NCI-H2227 treated with DMSO at 0.1 percent for 48 hours (cell line): ENCODE measurements at places on chromosomes 2 and 18.

- no peak for DNase-seq
These were observed 563.6 kb downstream of the SLC4A3 start for GRCh38 chr2:220191031-220191430.

DNA sequence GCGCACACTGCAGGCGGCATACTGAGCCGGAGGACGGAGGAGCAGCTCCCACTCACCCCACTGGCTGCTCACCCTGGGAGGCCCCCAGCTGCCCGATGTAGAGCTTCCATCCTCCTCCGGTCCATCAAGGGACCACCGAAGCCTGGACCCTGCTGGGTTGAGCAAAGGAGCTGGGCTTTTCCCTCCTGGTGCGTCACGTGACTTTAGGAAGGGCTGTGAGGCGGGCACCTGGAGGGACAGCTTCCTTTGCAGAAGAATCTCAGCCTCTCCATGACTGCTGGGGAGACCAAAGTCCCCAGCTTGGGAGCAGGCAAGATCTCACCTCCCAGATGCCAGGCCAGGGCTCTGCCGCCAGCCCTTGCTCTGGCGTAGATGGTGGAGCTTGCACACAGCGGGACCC lies 102.7 kb downstream of the TWIST2 start:
- no peak for DNase-seq

DNA sequence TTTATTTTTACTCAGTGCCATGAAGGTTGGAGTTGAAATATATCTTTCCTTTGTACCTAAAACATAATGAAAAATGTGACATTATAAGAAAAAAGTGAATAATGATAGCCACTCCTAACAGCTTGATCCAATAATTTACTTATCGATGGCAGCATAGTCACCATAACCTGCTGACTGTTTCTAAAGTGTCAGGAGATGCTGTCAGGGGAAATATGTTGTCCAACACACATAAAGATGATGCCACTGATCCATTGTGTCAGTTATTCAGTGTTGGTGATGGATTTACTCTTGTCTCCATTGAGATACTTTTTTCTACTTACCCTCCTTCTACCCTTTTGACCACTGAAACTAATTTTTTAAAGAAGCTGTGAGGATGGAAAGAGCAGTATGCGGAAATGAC lies 1006.9 kb upstream of the TMEFF2 start:
- no peak for DNase-seq

GRCh38 chr2:162974771-162975170 lies 136.2 kb upstream of the KCNH7 start:
- no peak for DNase-seq

GRCh38 chr18:66994790-66995189 lies 390.9 kb upstream of the CDH19 start:
- DNase-seq, result no peak

DNA sequence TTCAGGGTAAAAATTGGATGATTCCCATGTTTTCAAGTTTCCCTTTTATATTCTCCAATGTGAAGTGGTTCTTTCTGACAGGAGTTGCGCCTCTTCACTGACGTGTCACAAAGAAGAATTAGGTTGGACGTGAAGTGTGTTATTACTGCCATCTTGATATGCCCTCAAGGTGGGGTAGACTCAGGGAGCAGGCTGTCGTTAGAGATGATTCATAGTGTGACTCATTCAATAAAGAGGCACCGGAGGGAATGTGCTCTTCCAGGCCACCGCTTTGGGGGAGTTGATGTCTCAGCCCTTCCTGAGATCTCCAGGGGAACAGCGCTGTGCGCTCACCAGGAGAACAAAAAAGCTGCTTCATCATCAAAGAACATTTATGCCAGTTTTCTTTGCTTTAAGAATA lies 3.6 kb upstream of the DGKD start:
- DNase-seq, result peak; percentile 94

GRCh38 chr2:176732780-176733179 lies 463.5 kb downstream of the MTX2 start:
- DNase-seq, result no peak

DNA sequence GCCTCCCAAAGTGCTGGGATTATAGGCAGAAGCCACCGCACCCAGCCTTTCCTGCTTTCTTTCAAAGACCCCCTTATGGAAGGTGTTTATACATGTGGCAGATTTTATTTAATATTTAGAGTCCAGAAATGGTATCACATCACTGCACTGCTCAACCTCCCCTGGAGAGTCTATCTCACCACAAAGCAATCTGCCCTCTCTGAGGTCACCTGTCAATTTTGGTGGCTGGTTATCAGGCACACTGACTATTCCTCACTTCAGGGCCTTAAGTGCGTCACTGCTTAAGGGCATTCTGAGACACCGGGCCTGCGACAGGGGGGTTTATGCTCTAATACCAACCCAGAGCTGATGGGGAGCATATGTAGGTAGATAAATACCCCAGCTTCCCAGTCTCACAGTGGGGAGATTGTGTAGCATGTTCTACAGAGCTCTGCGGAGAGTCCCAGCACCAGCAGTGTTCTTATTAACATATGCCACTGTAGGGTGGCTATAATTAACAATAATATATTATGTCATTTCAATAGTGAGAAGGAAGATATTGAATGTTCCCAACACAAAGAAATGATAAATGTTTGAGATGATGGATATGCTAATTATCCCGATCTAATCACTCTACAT lies 42.7 kb upstream of the ZDBF2 start:
- DNase-seq, result no peak

DNA sequence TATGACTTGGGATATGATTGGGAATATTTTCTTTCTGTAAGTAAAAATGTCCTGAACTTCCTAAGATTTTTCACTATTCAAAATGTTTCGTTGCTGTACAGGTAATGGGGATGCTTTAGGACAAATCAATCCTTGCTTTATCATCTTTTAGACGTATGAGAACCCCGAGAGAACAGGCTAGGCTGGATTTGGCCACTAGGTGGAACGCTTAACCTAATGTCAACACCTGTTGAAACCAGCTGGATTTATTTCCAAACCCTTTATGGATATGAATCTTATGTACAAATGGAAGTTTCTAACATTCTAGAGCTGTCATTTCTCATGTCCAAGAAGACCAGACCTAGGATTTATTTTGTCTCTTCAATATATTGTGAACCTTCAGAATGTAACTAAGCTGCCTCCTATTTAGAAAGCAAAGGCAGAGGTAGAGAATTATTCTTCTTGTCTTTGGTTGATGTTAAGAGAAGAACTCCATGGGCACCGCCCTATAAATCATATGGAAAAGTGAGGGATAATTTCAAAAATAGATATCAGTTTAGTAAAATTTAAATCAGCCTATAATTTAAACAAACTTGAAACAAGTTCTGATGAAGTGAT lies 96.7 kb downstream of the PMAIP1 start:
- peak; percentile 55 for DNase-seq

DNA sequence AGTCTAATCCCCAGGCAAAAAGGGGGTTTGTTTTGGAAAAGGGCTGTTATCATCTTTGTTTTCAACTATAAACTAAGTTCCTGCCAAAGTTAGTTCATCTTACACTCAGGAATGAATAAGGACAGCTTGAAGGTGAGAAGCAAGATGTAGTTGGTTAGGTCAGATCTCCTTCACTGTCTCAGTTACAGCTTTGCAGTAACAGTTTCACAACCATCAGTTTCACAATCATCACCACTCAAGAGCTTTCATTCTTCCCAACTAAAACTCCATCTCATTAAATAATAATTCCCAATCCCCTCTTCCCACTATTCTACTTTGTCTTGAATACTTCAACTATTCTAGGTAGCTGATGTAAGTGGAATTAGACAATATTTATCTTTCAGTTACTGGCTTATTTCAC lies 200.9 kb downstream of the NYAP2 start:
- DNase-seq, result no peak

DNA sequence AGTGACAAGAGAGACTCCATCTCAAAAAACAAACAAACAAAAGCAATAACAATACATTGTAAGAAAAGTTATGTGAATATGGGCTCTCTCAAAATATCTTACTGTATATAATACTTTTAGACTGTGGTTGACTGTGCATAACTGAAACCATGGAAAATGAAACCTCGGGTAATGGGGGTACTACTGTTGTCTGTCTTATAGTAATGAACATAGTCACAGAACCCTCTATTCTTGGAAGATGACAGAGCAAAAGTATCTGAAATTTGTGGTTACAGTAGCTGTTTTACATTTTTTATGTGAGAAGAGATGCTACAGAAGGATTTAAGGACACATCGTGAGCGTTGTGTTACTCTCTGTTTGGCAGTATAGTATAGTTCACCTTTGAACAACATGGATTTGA lies 60.5 kb downstream of the MAP4K4 start:
- no peak for DNase-seq
